Stimulated activated CD8-positive, alpha-beta memory T cell treated with anti-CD3 and anti-CD28 coated beads, Interleukin-2, amount 100 ng/mL, for 1 hour (primary cell): ENCODE measurements at places on chromosomes 5 and 9.

- DNase-seq = no peak
These were observed 36.6 kb upstream of the ZNF366 start for GRCh38 chr5:72543811-72544210.

GRCh38 chr5:56419667-56420066 is 186.5 kb upstream of the ANKRD55 start:
- no peak for DNase-seq

DNA sequence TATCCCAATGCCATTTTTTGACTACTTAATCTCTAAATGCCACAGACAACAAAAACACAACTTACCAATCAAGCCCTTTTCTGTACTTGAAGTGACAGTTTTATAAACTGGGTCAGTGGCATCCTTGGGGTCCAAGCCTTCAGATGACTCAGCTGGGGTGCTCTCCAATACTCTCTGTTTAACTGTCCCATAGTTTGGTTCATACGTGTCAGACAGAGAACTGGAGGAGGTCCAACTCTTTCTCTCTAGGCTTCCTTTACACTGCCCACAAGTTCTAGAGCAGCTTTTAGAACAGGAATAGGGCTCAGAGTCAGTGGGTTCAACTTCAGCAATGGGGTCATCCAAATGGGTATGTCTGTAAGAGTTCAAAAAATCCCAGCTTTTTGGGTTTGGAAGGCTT is 166.9 kb downstream of the CDC42SE2 start:
- DNase-seq = no peak

GRCh38 chr5:38420246-38420645 is 136.2 kb downstream of the LIFR start:
- no peak for DNase-seq

GRCh38 chr5:160621526-160621925 is 199.9 kb downstream of the PTTG1 start:
- DNase-seq = no peak

DNA sequence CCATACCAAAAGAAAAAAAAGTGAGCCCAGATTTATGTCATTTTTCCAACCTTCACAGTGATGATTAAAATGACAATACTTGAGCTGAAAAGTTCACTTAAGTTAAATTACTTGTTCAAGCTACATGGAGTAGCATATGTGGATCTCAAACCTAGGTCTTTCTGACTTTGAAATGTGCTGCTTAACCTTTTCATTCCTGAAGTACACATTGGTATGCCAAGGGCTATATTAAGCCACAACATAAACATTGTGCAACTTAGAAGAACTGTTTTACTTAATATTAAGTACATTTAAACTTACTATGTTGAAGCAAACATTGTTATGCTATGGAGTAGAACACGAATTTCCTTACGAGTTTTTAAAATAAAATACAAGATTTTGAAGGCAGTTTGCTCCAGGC is 105.0 kb downstream of the GIN1 start:
- no peak for DNase-seq

DNA sequence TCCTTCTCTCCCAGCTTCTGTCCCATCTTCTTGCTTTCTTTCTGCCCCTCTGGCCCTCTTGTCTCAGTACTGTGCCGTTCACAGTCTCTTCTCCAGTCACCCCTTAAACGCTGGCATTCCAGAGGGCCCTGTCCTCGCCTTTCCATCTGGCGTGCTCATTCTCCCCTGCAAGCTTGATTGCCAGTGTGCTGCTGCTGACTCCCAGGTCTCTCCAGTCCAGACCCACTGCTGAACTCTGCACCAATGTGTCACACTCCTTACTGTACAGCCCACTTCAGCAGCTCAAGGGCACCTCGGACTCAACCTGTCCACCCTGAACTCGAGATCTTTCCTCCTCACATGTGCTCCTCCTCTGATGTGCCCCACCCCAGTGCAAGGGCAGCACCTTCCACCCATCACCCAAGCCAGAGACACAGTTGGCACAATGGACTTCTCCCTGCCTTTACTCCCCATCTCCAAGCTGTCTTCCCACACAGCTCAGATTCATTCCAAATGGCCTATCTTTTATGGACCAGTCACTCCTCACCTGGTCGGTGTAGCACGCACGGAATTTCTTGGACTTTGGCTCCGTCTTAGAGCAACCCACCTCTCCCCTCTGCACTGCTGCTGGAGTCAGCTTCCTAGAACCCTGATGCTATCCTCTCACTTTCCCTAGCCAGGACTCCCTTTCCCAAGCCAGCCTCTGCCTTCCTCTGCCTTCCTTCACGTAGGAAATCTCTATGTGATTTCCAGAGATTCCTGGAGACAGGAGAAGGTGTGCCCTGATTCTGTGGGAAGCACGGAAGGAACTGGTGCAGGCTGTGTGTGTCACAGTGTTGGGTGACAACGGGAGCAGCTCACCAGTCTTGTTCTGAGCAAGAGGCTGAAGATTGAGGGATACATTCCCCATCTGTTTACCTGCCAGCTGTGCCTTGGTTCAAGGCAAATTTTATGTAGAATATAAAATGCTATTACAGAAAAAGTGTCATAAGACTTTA is 26.0 kb upstream of the SLC2A8 start:
- DNase-seq = no peak

DNA sequence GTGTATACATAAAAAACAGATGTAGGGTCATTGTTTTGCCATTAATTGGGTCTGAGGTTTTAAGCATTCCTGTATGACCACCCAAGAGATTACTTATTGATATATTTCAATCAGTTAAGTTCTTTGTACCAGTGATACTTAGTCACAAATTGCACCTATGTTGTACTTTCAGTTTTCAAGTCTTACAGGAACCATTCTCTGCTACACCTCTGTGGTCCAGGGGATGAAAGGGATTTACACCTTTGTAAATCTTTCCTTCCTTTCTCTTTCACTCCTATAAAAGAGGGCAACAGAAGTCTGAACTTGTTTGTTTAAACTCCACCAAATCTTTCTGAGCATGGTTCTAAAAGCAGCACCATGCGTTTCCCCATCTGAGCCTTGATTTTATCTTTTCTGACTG is 86.1 kb downstream of the DEPDC1B start:
- DNase-seq = no peak

DNA sequence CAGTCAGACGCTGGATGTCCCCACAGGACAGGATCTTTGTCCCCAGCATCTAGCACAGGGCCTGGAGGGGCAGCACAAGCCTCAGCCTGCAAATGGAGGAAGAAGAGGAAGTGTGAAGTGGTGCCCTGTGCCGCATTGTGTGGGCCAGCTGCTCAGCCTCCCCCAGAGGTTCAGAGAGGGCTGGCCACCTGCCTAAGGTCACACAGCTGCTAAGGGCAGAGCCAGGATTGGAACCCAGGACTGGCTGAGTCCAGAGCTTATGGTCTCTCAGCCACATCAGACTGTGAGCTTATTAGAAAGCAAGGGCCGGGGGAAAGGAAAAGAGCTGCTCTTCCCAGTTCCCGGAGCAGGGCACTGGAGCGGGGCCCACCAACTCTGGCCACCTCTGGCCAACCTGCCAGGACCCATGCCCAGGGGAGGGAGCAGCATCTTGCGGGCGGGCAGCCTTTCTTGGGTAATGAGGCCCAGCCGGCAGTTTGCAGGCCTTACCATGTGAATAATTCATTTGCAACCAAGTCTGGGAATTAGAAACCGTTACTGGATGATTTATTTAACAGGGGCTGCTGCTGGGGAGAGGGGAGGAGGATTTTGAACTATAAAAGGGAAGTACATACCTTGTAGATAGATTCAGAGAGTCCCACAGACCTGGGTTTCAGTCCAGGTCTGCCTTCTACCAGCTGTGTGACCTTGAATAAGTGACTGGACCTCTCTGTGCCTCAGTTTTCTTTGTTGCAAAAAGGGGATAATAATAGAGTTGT is 11.6 kb upstream of the CRB2 start:
- DNase-seq = no peak

DNA sequence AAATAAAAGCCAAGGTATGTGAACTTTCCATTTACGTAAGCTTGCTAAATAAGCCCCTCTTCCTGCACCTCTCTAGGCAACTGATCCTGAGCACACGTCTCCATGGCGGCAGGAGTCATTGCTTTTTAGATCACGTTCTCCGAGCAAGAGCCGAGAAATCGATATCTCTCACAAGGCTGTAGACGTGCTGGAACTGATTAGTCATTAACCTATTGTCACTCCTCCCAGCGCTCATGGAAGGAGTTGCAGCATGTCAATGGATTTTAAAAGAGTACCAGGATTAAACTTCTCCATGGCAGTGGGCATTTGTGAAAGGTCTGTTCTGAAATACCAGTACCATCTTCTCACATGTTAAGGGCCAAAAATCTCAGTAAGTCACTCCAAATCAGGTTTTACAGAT is 4.7 kb upstream of the ADCY2 start:
- DNase-seq = no peak

GRCh38 chr9:99019510-99020331 is 76.0 kb downstream of the COL15A1 start:
- no peak for DNase-seq

DNA sequence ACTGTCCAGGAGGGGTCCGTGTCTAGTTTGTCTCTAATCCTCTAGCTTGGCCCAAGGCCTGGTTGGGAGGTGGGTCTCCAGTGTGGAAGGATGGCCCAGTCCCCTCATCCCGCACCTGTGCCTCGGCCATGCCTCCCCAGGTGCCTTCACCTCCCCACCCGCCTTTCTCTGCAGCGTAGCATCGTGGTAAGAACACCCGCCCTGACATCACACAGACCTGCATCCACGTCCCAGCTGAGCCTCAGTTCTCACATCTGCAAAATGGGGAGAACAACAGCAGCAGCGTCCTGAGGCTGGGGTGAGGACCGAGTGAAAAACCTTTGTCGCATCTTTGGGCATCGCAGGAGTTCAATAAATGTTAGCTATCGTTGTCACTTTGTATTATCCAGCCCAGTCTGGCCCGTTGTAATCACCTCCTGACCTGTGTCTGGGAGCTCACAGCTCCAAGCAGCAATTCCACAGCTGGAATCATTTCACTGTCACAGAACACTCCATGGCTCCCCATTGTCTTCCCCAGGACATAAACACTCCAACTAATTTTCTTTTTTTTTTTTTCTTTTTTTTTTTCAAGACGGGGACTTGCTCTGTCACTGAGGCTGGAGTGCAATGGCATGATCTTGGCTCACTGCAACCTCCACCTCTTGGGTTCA is 181.2 kb upstream of the IER5L start:
- no peak for DNase-seq

DNA sequence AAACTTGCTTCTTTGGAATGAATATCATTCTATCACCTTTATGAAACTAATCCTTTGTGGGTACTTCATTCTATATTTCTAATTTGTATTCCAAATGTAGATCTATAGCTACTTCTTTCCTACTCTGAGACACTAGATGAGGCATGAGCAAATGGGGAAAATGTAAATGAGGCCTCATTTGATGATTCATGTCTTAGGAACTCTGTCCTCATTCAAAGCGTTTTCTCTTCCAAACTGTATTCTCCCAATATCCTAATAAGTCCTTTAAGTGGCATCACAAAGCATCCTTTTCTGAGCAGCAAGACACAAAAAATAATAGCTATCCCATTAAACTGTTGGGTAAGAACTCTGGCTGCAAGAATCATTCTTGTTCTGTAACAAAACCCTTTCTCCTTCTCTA is 56.1 kb downstream of the TTLL11 start:
- no peak for DNase-seq

GRCh38 chr5:90932052-90932699 is 373.6 kb downstream of the ADGRV1 start:
- DNase-seq = no peak

GRCh38 chr5:112616812-112617547 is 120.7 kb upstream of the APC start:
- DNase-seq = no peak
